ENCODE measurements at places on chromosomes 13 and 19. TPM values are rescaled to one million over a fixed set of nuclear protein-coding genes. Genes with fewer than 3 reads are reported as not detected.

Gene ZNF470
- total RNA-seq = 1.7 TPM

Gene TMEM221
- total RNA-seq = 0.74 TPM

Gene TMEM255B
- total RNA-seq = 1.1 TPM

Gene POSTN
- not detected for total RNA-seq

Gene CD70
- 21.5 TPM for total RNA-seq

Gene IZUMO2
- total RNA-seq = not detected

Gene RASIP1
- 1.4 TPM for total RNA-seq

Gene ZSCAN4
- not detected for total RNA-seq
